ENCODE measurements at places on chromosomes 13 and 19. TPM values are rescaled to one million over a fixed set of nuclear protein-coding genes. Genes with fewer than 3 reads are reported as not detected.

Gene ABCC4
- 32.2 TPM for total RNA-seq

Gene KLK4
- not detected for total RNA-seq

Gene COL4A1
- 161 TPM for total RNA-seq

Gene HIF3A
- total RNA-seq: 64.1 TPM

All from lower lobe of right lung (tissue), 2 donors.